Progenitor cell of endocrine pancreas (in vitro differentiated cells): ENCODE measurements at places on chromosomes 1 and 21. TPM values are rescaled to one million over a fixed set of nuclear protein-coding genes. Genes with fewer than 3 reads are reported as not detected.

Gene C1orf185
- total RNA-seq = not detected in 2 replicates

Gene RHBDL2
- not detected in 2 replicates for total RNA-seq

GRCh38 chr1:41268154-41268770, 26.2 kb upstream of the SCMH1 start:
- H3K27me3 ChIP-seq = peaks cover 17% of the 10 kb centered on the region
- peak; percentile 75 for DNase-seq
- no peaks in the 10 kb centered on the region for H3K36me3 ChIP-seq
- H3K4me1 ChIP-seq = no peaks in the 10 kb centered on the region

Gene NPHS2
- 0.18 TPM in 1 of 2 replicates, not detected in the other for total RNA-seq

GRCh38 chr1:18836654-18837053, 22.8 kb downstream of the TAS1R2 start:
- H3K4me1 ChIP-seq = no peaks in the 10 kb centered on the region
- no peak overlapping the region for H3K4me3 ChIP-seq
- H3K27ac ChIP-seq = no peak overlapping the region
- peaks cover 28% of the 10 kb centered on the region for H3K27me3 ChIP-seq

Gene IKBKE
- total RNA-seq = 5.1 and 6.4 TPM in 2 replicates

Gene RPE65
- total RNA-seq = not detected in 2 replicates

DNA sequence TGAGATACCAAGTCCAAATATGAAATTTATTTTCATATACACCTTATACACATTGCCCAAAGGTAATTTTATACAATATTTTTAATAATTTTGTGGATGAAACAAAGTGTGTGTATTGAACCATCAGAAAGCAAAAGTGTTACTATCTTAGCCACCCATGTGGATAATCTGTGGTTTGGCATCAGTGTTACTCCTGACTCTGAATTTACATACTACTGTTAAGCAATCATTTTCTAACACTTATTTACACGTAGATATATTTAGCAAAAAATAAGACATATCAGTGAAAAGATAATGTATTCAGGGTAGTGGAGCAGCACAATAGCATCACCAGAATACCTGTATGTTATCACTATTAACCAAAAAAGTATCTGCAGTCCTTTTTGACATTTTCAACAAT, 23.8 kb downstream of the DENND2D start:
- no peak overlapping the region for H3K27ac ChIP-seq
- H3K4me3 ChIP-seq = no peak overlapping the region
- peaks cover 13% of the 10 kb centered on the region for H3K36me3 ChIP-seq

DNA sequence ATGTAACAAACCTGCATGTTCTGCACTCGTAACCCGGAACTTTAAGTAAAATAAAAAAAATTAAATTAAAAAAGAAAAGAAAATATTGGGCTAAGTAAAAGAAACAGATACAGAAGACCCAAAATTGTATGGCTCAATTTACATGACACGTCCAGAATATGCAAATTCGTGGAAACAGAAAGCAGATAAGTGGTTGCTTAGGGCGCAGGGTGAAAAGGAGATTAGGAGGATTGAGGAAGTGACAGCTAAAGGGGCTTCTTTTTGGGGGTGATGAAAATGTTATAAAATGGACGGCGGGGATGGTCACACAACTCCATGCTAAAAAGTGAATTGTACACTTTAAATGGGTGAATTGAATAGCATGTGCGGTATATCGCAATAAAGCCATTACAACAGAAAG, 27.4 kb upstream of the ZBTB21 start:
- peaks cover 14% of the 10 kb centered on the region for H3K27me3 ChIP-seq
- H3K27ac ChIP-seq = no peak overlapping the region
- H3K4me3 ChIP-seq = no peak overlapping the region
- DNase-seq = no peak

Gene TMEM269
- total RNA-seq = 0.42 and 0.48 TPM in 2 replicates

- H3K27ac ChIP-seq = no peak overlapping the region
- H3K27me3 ChIP-seq = no peaks in the 10 kb centered on the region
- no peaks in the 10 kb centered on the region for H3K36me3 ChIP-seq
These were observed 310.6 kb downstream of the LRRIQ3 start for GRCh38 chr1:73887412-73887811.

- peaks cover 23% of the 10 kb centered on the region for H3K4me1 ChIP-seq
- DNase-seq = no peak
- H3K27ac ChIP-seq = no peak overlapping the region
- H3K36me3 ChIP-seq = no peaks in the 10 kb centered on the region
- H3K27me3 ChIP-seq = peaks cover 14% of the 10 kb centered on the region
- no peak overlapping the region for H3K4me3 ChIP-seq
These were observed 86.8 kb upstream of the BCAR3 start for GRCh38 chr1:93768380-93768863.

Gene C2CD4D
- 1.00 and 1.3 TPM in 2 replicates for total RNA-seq

DNA sequence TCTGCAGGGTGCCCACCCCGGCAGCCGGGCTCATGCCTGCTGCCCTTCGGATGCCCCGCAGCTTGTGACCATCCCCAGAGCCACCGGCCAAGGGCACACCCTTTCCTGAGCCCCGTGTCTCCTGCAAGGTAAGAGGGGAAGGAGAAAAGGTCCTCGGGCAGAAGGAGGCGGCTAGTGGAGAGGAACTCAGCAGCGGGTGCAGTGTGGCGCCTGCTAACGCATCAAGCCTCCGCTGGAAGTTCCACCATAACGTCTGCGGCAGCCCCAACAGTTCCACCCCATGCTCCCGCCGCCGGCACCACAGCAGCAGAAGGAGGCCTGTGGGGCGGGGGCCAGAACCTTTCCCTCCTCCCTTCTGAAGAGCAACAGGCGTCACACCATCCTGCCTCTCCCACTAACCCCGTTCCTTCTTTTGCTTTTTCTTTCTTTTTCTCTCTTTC, 990 bp downstream of the VWA5B1 start:
- no peak for DNase-seq
- H3K4me1 ChIP-seq = peaks cover 14% of the 10 kb centered on the region
- no peak overlapping the region for H3K27ac ChIP-seq
- peaks cover 52% of the 10 kb centered on the region for H3K27me3 ChIP-seq

GRCh38 chr1:230972855-230973271, 5.8 kb downstream of the TTC13 start:
- no peak overlapping the region for H3K4me3 ChIP-seq
- no peak overlapping the region for H3K27ac ChIP-seq
- peaks cover 26% of the 10 kb centered on the region for H3K4me1 ChIP-seq
- no peak for DNase-seq
- H3K27me3 ChIP-seq = no peaks in the 10 kb centered on the region

GRCh38 chr1:180119837-180120236, 34.8 kb upstream of the QSOX1 start:
- no peak for DNase-seq
- no peak overlapping the region for H3K27ac ChIP-seq
- peaks cover 8% of the 10 kb centered on the region for H3K36me3 ChIP-seq
- H3K27me3 ChIP-seq = peaks cover 3% of the 10 kb centered on the region
- peaks cover 2% of the 10 kb centered on the region for H3K4me1 ChIP-seq

DNA sequence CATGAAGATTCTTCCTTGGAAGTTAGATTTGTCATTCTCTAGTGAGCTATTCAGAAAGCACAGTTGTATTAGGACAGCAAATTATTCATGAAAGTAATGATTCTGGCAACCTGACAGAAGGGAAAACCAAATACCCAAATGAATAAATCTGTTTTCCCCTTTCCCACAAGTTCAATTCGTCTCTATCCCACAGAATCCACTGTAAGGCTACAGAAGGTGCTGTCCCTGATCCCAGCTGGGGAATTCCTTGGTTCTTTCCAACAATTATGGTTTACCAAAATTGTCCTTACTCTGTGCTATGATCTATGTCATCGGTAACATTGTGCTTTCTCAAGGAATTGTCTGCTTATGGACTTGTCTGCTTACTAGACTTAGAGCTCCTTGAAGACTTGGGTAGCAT, 104.2 kb downstream of the FASLG start:
- no peaks in the 10 kb centered on the region for H3K4me1 ChIP-seq
- H3K27me3 ChIP-seq = no peaks in the 10 kb centered on the region
- no peaks in the 10 kb centered on the region for H3K36me3 ChIP-seq
- no peak overlapping the region for H3K4me3 ChIP-seq
- no peak overlapping the region for H3K27ac ChIP-seq

Gene CYP4B1
- 0.80 TPM in 1 of 2 replicates, not detected in the other for total RNA-seq

Gene ERRFI1
- total RNA-seq = 138 and 139 TPM in 2 replicates

GRCh38 chr1:27526569-27527222, 36.7 kb upstream of the WASF2 start:
- no peak for DNase-seq
- H3K36me3 ChIP-seq = no peaks in the 10 kb centered on the region
- peaks cover 59% of the 10 kb centered on the region for H3K4me1 ChIP-seq

Gene PPFIA4
- total RNA-seq = 0.87 and 1.2 TPM in 2 replicates

DNA sequence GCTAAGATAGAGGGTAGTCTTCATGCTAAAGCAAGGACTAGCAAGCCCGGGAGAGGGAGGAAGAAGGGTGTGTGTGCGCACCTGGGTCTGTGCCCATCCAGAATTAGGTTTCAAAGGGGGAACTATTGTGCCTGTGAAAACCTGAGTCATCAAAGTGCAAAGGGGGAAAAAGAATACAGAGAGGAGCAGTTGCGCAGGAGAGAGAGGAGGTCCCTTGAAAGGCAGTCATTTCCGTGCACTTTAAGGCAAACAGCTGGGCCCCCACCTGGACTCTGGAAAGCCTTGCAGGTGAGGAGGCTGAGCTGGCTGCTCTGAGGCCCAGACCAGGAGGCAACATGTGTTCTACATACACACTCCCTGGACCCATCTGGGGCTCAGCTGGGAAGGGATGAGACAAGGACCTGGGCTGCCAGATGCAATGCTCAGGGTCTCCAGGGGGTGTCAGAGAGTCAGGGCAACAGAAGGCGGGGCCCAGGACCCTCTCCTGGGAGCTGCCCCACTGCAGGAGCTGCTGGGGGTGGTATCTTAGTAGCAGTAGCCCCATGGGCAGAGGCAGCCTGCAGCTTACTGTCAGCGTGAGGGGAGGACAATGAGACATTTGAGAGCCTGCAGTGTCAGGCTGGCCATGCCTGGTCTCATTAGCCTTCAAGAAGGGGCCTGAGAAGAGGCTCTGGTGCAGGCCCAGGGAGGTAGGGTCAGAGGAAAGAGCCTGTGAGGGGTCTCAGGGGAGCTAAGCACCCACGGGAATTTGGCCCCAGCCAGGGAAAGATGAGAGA, 14.3 kb downstream of the PROK1 start:
- no peaks in the 10 kb centered on the region for H3K36me3 ChIP-seq
- no peak overlapping the region for H3K4me3 ChIP-seq
- H3K27me3 ChIP-seq = peaks cover 19% of the 10 kb centered on the region
- H3K27ac ChIP-seq = no peak overlapping the region
- no peak for DNase-seq
- peaks cover 9% of the 10 kb centered on the region for H3K4me1 ChIP-seq

DNA sequence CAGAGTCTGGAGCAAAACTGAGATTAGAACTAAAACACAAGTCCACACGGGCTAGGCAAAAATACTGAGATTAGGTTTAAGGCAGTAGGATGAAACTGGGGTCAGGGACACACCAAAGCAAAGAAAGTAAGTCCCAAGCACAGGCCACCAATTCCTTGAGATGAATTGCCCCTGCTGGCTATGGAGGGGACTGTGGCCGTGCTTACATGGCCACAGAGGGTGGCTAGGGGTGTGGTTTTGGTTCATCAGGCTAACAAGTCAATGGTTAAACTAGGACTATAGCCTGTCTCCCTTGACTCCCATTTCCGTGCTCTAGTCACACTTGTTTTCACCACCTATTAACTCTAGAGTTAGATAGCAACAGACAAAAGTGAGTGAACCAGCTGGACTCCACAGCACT, 394.8 kb downstream of the PBX1 start:
- no peak overlapping the region for H3K4me3 ChIP-seq
- peaks cover 3% of the 10 kb centered on the region for H3K4me1 ChIP-seq
- no peaks in the 10 kb centered on the region for H3K36me3 ChIP-seq
- no peaks in the 10 kb centered on the region for H3K27me3 ChIP-seq
- DNase-seq = no peak

Gene MYOC
- not detected in 2 replicates for total RNA-seq

Gene BOLA1
- total RNA-seq = 10.9 and 12.1 TPM in 2 replicates

Gene CYP4A11
- not detected in 2 replicates for total RNA-seq

- peaks cover 1% of the 10 kb centered on the region for H3K4me1 ChIP-seq
- DNase-seq = no peak
- H3K27me3 ChIP-seq = no peaks in the 10 kb centered on the region
- H3K4me3 ChIP-seq = no peak overlapping the region
These were observed 679.2 kb upstream of the ADAMTS5 start for GRCh38 chr21:27646056-27646455.

Gene LIPI
- total RNA-seq = not detected in 2 replicates

- no peak overlapping the region for H3K27ac ChIP-seq
- no peak overlapping the region for H3K4me3 ChIP-seq
- no peaks in the 10 kb centered on the region for H3K4me1 ChIP-seq
- peaks cover 1% of the 10 kb centered on the region for H3K36me3 ChIP-seq
- no peak for DNase-seq
These were observed 133.0 kb downstream of the CDC42BPA start for GRCh38 chr1:227185291-227185690.

- no peaks in the 10 kb centered on the region for H3K27me3 ChIP-seq
- no peak overlapping the region for H3K4me3 ChIP-seq
These were observed 37.6 kb upstream of the CLIC4 start for GRCh38 chr1:24707687-24708086.

GRCh38 chr1:156750711-156751450, 594 bp downstream of the HDGF start:
- peak overlapping the region; percentile 99 for H3K27ac ChIP-seq
- H3K27me3 ChIP-seq = no peaks in the 10 kb centered on the region
- H3K36me3 ChIP-seq = no peaks in the 10 kb centered on the region
- DNase-seq = peak; percentile 52
- H3K4me1 ChIP-seq = peaks cover 48% of the 10 kb centered on the region

GRCh38 chr21:33313183-33313582, 11.6 kb upstream of the IFNAR1 start:
- no peaks in the 10 kb centered on the region for H3K36me3 ChIP-seq
- no peaks in the 10 kb centered on the region for H3K4me1 ChIP-seq
- no peak for DNase-seq
- no peak overlapping the region for H3K4me3 ChIP-seq
